SW480 (cell line): ENCODE measurements at places on chromosomes 2 and 18.

DNA sequence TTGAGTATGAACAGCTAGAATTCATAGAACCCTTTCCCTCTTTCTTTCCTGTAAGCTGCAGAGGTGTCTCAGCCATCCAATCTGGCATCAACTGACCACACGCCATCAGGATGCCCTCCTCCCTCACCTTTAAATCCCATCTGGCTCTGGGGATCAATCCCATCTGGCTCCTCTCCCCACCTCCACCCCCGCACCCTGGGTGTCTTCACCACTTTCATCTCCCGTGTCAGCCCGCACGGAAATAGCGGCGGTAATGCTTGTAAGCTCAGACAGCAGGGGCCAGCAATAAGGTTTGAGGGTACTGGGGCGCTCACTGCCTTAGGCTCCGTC is 508 bp upstream of the TUBA4B start:
- peak; percentile 35 for DNase-seq

DNA sequence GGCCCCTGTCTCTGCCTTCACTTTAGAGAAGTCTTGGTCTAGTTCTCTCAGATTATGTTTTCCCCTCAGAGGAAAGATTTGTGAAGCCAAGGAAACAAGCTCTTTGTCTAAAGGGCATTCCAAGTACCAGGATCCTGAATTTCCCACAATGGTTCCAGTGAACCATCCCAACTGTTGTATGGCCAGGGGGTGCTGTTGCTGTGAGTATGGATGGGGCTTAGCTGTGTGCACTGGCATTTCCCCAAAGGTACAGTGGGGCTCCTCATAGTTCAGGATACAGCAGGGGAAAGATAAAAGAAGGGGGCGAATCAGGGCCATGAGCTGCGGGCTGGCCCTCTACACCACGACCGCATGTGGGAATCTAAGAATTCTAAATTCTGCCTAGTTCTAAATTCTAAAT is 1154.0 kb upstream of the FANCL start:
- no peak for DNase-seq

- no peak for DNase-seq
Observed at GRCh38 chr18:8814206-8814605, 108.8 kb downstream of the MTCL1 start.

DNA sequence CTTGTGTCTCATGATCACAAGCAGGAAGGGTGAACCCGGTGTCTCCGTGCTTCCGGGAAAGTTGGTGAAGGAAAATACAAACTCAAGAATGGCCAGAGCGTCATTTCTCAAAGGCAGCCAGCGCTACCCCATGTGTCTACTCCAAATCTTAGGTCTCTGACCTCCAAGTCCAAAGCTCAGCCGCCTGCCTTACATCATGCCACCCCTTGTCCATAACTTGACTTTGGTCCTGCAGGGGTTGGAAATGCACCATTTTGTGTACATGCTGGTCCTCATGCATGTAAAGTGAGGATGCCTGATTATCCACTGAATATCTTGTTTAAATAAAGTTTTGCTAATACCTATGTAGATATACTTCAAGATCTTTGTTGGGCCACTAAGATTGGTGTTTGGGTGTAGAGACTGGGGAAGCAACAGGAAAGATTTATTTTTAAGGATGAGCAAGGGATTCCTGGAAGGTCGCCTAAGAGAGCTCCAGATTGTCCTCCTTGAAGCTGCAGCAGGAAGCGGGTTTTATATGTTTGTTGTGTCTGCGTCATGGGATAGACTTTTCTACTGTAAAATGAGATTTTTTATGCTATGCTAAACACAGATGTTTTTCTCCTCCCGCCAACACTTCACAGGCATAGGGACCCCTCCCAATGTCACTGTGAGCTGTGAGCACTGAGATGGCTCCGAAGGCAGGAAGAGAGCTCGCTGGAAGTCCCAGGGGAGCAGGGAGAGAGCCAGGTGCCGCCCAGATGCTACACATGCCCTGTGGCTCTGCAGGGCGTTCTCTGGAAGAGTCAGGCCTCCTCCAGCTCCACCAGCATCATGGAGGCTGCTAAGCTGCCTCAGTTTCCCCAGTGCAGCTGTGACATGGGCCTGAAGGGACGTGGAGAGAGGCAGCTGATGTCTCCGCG is 176.2 kb upstream of the HDAC4 start:
- DNase-seq: no peak

DNA sequence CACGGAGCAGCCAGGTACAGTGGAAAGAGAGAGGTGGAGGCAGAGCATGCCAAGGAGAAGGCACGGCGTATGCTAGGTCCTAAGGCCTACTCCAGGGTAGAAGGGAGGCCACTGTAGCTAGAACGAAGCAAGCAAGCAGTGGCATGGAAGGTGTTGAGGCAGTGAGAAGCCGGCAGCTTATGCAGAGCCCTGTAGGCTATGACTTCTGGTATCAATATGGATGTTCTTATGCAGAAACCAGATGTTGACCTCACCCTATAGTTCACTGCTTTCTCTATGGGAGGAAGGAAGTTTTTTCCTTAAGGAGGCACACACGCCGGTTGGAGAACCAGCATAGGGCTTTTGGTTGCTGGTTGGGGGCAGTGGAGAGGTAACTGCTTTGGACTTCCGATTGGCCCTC is 6.1 kb downstream of the MGAT5 start:
- no peak for DNase-seq

- DNase-seq: no peak
Observed at GRCh38 chr2:54642677-54643430, 80.6 kb upstream of the EML6 start.

- DNase-seq: no peak
Observed at GRCh38 chr18:28080876-28081300, 96.0 kb downstream of the CDH2 start.

DNA sequence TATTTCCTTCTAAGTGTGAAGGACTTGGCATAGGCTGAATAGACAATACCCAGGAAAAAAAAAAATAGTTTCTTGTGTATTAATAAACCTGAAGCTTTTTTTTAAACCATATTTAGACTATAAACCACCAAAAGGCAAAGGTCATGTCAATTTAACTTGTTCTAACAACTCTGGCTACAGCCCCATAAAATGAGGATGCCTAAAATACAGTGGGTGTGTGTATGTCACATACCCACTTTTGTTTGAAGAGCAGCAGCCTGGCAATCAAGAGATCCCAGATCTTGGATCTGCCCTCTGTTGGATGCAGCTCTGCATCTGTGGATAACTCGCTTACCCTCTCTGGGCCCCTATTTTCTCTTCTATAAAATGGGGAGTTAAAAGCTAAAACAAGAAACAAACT is 65.4 kb downstream of the SATB2 start:
- DNase-seq: no peak

DNA sequence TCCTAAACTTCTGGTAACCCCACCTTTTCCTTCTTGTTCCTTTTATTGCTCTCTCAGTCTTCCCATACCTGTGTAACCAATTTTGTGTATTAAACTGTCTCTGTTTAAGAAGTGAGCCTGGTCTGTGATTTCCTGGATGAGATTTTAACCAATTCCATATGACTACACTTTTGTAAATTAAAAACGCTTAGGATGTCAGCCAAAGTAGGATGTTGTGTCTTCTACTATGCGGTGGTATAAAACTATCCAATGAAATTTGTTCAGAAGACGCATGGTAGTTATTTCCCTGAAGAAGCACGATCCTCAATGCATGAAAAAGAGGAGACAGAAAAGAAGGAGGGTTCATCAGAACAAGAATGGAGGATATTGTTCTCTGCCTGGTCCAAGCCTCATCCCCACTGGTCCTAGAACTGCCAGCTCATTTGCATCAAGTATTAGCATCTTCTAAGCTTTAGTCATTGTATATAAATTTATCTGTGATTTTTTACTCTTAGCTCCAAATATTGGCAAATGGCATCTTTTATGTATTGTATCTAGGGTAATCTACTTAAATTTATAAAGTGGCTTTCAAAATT is 127.4 kb downstream of the TGIF1 start:
- no peak for DNase-seq

DNA sequence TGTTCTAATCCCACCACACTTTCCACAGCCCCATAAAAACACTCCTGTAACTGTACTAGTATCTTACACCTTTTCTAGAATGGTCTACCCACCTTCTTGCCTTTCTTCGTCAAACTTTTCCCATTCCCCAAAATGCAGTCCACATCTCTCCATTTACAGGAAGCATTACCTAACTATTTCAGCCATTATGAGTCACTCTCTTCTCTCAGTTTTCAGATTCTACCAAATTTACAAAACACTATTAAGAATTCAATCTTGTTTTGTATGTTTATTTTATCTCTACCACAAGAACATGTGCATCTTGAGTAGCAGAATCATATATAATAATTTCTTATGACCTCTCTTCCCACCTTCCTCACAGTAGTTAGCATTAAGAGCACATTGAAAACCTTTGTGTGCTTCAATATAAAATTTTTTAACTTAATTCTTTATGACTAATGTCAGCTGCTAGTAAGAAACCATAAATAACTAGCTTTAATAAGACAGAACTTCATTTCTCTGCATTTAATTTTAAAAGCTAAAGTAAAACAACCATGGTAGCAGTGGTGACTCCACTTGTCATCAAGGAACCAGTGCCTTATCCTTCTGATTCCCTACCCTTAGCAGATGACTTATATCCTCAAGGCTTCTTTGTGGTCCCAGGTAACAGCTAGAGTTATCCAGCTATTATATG is 56.6 kb upstream of the MAP2 start:
- DNase-seq: no peak

- no peak for DNase-seq
Observed at GRCh38 chr2:55498582-55498981, 20.9 kb upstream of the CFAP36 start.

- peak; percentile 35 for DNase-seq
Observed at GRCh38 chr2:170455617-170456426, 259.3 kb upstream of the SP5 start.

DNA sequence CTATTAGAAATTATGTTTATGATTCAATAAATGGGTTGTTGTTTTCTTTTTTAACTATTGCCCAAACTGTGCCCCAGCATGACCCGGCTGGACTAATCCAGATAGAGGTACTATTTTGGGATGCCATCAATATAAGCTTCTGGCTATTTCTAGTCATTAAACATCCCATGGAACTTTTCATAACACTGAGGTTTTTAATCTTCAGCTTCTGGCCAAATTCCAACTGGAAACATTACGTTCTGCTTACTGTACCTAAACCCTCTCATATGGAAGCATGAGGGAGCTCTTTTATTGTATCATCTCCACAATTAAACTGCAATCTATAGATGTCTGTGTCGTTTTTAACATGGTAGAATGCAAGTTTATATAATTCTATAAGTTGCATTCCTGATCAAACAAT is 674.7 kb downstream of the ARHGAP15 start:
- no peak for DNase-seq

- DNase-seq: no peak
Observed at GRCh38 chr18:67243799-67244587, 272.5 kb downstream of the DSEL start.

DNA sequence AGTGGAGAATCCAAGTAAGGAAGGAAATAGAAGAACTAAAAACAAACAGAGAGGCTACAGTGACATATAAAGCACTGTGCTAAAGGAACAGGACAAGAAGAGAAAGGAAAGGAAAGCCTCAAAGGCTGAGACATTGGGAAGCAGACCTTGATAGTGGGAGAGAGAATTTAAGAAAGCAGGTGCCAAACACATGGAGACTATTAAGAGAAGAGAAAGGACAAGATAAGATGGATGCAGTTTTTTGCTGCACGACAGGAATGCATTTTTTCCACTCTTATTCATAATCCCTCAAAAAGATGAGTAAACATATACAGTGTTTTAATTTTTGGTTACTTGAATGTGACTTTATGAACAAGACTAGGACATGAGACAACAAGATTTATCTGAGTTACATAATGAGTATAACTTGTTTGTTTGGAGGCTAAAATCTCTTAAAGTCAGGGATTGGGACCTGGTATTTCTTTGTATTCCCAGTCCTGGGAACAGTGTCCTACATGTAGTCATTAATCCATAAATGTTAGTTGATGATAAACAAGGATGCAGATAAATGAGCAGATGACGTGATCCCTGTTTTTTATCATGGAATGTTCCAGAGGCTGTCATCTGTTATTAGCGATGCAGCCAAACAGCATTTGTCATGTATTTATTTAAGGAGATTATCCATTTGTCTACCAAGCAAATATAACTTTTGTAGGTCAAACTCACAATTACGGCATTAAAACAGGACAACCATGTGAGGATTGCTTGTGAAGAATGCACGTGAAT is 141.7 kb downstream of the DNER start:
- DNase-seq: no peak

DNA sequence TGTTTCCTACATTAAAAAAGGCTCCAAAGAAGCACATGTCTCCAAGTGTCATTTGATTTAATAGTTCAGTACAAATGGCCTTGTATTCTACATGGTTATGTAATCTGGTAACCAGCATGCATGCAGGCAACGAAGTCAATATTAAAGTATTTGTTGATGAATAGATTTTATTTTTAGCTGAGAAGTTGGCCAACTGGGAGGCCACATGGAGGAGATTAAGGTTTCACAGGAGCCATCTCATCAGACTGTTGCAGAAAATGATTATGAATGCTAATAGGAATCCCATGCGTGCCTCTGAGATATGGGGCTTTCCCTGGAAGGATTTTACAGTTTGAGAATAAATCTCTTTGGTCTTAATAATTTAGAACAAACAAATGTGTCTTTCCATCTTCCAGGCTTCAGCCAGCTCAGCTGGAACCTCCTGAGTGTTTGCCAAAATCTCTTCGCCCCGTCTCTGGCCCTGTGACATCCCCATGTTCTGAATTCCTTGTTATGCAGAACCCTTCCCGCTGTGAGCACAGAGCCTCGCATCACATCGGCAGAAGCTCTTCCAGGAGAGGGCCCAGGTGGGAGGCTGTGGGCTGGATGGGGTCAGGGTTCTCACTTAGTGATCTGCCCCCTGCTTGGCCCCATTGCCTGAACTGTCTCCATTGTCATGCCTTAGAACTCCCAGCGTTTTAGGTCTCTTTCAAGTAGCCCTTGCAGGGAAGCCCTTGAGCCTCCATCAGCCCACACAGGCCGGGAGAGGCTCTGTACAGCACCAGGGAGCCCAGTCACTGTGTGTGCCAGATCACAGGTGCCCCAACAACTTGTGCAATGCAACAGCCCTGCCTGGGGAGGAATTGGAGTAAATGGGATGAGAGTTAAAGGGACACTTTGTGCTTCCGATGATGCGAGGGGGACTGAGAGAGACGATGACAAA is 190.5 kb upstream of the TWIST2 start:
- no peak for DNase-seq

DNA sequence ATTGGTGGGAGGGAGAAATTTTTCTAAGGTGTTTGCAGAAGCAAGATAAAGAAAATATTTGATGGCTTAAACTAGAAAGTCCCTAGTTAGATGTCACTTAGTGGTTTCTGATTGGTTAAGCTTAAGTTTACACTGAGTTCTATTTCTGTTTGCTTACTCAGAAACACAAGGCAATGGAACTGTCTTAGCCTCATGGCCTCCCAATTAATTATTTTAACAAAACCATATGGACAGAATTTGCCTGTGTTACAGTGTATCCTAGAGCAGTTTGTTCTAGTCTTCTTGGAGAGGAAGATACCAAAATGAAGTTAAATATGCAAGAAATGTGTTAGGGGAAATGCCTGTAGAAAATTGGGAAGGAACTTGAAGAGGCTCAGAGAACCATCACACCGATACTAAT is 4.6 kb upstream of the IMPACT start:
- no peak for DNase-seq

DNA sequence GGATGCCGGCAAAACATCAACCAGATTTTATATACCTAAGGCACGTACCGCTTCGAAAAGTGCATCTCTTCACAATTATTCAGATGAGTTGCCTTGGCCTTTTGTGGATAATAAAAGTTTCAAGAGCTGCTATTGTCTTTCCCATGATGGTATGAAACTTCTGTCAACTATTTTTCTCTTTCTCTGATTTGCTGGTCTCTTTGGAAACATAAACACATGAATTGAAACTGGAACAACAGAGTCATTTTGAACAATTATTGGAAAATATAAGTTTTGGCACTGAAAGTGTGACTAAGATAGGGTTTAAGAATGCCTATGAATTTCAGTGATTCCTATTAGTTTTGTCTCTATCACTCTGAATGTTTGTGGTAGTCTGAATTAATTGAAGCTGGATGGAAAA is 109.9 kb downstream of the DPP4 start:
- DNase-seq: no peak
